ENCODE measurements at places on chromosomes 3 and 15.

DNA sequence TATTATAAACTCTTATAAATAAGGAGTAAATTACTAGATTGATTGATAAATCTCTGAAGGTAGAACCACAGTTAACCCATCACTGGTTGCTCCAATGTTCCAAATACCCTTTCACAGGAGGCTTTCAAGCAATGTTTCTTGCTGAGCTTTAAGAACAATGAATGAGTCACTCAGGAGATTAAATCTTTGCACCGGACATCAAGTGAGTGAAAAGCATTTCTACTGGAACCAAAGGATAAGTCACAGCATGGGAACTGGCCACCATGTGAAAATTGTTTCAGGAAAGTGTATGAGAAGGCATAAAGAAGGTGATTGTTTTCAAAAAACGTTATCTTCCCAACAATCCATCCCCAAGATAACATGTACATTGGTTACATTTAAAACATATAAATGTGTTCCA, 90.6 kb downstream of the CNTN3 start:
- DNase-seq, result no peak

GRCh38 chr3:30626443-30627180, 20.2 kb downstream of the TGFBR2 start:
- DNase-seq, result no peak

DNA sequence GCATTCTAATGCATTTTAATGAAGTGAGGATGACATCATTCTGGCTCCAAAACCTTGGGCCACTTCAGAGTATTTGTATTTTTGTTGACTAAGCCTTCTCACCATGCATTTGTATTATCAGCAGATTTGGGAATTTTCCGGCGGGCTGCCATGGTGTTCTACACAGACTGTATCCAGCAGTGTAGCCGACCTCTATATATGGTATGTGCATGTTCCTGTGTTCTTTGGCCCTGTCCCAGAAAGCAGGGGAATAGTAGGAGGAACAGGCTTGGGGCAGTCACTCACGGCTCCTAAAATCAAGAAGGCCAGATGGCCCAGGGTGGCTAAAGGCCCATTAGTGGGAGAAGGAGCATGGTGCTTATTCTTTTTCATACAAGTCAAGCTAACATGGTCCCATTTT, 80.5 kb downstream of the USF3 start:
- no peak for DNase-seq

GRCh38 chr3:121431726-121432517, 113.9 kb downstream of the POLQ start:
- DNase-seq, result peak; percentile 11

- no peak for DNase-seq
Measured at GRCh38 chr15:69583626-69584025, 131.0 kb downstream of the RPLP1 start.

DNA sequence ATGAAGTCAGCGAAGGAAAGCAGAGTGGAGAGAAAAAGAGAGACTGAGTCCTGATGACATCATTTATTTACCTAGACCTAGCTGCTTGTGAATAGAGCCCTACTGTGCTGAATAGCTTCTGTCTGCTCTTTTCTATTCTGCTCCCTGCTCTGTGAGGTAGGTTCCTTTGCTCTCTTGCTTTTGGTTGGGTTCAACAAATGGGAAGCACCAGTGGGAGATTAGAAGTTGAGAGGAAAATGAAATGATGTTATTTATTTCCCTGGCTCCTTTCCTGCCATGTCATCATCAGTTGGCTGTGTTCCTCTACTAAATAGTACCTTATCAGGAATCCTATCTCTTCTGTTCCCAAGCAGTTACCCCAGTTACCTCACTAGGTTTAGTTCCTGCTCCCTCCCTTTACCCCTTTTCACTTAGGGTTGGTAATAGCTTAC, 23.5 kb downstream of the DTWD1 start:
- no peak for DNase-seq

- no peak for DNase-seq
Measured at GRCh38 chr3:63644212-63644797, 8.2 kb upstream of the SNTN start.

- DNase-seq, result no peak
Measured at GRCh38 chr3:149647285-149647684, 10.5 kb downstream of the WWTR1 start.

DNA sequence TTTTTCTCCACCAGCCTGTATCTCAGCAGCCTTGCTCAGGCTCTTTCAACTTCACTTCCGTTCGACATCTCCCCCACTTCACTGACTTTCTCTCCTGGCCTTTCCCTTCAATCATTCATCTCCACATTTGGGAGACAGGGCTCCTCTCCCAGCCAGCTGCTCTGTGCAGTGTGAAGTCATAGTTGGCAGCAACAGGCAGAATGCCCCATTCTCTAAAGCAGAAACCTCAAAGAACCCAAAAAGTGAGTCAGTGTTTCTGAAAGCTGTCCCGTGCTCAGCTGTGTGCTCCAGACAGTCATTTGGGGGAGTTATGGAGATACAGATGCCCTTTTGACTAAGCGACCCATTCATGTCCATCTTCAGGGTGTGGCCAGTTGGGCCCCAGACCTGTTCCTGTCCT, 54.3 kb downstream of the NTRK3 start:
- no peak for DNase-seq

GRCh38 chr15:50180091-50180490, 1.9 kb upstream of the SLC27A2 start:
- no peak for DNase-seq

GRCh38 chr15:56194035-56194434, 49.6 kb downstream of the RFX7 start:
- no peak for DNase-seq

GRCh38 chr3:3675801-3676200, 123.4 kb upstream of the LRRN1 start:
- DNase-seq, result no peak
